ENCODE measurements at places on chromosomes 3 and 15. TPM values are rescaled to one million over a fixed set of nuclear protein-coding genes. Genes with fewer than 3 reads are reported as not detected.

DNA sequence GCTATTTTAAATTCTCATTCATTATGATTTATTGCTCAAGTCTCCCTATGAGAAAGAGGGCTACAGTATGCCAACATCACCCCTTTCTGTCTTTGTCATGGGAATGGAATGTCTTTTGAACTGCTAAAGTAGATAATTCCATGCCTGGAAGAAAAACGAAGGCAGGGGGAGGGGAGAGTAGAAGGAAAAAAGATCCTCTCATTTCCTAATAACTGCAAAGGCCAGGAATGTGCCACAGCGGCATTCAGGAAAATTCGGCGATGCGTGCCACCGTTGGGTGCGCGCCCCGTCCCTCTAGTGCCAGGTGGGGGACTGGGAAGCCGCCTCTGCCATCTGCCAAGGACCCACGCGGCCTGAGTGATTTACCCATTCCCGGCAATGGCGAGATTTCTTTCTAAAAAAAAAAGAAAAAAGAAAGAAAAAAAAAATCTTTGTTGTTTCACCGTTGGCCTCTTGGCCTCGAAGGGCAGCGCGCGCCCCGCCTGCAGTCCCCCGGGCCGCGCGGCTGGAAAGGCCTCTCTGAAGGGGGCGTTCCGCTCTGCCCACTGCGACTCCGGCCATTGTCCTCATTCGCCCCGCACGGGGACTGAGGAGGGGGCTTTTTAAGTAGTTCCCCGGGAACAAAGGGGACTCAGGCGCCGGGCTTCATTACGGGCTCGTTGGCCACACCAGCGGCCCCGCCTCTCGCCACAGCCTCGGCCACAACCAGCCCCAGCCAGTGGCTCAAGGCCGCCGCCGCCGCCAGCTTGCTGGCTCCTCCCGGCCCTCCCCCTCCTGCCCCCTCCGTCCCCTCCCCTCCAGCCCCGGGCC lies 54.5 kb downstream of the CPN2 start:
- peak; percentile 59 for DNase-seq

GRCh38 chr3:65761446-65762234 lies 277.1 kb downstream of the MAGI1 start:
- DNase-seq = no peak

- no peak for DNase-seq
These were observed 574.5 kb upstream of the TBL1XR1 start for GRCh38 chr3:177771780-177772179.

- no peak for DNase-seq
These were observed 68.5 kb downstream of the PLCH1 start for GRCh38 chr3:155676252-155676981.

CCDC71 gene
- total RNA-seq = 32.1 TPM

DNA sequence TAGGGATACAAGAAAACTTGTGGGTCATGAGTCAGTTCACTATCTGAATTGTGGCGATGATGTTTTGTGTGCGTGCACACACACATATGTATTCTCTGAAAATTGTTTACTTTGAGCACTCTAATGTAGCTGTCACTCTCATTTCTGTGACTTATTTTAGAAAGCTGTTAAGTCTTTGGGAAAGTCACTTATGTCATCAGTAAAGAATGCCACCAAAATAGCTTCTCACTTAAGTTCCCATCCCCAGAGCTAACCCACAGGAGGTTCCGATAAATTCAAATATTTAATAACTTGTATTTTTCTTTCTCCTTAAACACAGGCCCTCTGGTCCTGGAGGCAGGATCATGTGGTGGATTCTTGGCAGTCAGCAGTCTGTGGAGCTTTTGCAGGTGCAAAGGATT lies 138.3 kb downstream of the LRIG1 start:
- DNase-seq = no peak

KNG1 gene
- total RNA-seq = not detected

DNA sequence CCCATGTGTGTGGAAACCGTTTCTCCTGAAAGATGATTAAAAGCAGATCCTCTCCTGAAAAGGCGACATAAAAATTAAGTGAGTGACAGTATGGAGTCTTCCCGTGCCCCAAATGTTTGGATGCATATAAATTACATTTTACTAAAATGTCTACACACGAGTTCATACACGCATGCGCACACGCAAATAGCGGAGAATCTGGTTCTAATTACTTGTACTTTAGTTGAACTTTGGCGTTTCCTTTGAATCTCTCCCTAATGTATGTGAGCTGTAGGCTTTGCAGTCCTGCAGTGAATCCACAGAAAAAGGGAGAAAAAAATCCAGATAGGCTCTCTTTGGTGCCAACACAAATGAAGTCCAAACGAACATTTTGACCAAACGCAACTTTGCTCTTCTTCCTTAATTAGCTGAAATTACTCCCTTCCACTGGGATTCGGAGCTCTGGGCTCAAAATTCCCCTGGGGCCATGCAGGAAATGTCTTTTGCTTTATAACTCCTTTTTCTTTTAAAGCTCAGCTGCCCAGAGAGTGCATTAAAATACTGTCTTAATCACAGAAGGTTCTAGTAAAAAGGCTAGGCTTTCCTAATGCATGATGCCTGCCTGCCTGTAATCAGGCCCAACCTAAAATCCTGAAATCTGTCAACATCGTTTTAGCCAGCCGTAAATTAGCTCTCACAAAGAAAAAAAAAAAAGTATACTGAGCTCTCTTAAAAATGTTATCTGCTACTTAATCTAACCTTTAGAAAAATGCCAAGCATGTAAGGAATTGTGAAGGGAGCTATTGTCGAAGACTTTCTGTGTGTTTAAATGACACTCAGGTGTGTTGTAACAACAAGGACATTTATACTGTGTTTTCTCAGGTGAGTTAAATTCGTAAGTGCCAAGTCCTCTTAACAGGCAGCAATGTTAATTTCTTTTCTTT lies 26.2 kb downstream of the RARB start:
- DNase-seq = no peak

GRCh38 chr3:11720304-11720898 lies 76.7 kb upstream of the VGLL4 start:
- peak; percentile 87 for DNase-seq

All from ureter (tissue), 1 donor.